ENCODE measurements at places on chromosomes 7 and 10.

DNA sequence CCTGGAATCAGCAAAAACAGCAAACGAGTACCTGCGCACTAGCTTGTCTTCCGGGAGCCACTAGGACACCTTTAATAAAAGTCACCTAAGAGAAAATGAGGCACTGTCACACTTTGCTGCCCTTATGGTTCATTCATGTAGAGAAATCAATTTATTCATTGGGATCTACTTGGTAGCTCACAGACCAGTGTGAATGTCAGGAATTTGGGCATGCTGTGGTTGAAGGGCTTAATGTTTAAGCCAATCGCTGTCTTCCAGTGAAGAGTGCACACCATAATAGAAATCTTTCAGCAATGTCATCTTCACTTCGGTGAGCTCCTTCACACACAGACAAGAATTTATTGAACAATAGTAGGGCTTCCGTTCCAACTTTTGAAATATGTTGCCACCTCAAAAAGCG lies 65.1 kb downstream of the MARCHF5 start:
- no peak for DNase-seq

- no peak for DNase-seq
These were observed 36.9 kb downstream of the MLLT10 start for GRCh38 chr10:21570761-21571521.

DNA sequence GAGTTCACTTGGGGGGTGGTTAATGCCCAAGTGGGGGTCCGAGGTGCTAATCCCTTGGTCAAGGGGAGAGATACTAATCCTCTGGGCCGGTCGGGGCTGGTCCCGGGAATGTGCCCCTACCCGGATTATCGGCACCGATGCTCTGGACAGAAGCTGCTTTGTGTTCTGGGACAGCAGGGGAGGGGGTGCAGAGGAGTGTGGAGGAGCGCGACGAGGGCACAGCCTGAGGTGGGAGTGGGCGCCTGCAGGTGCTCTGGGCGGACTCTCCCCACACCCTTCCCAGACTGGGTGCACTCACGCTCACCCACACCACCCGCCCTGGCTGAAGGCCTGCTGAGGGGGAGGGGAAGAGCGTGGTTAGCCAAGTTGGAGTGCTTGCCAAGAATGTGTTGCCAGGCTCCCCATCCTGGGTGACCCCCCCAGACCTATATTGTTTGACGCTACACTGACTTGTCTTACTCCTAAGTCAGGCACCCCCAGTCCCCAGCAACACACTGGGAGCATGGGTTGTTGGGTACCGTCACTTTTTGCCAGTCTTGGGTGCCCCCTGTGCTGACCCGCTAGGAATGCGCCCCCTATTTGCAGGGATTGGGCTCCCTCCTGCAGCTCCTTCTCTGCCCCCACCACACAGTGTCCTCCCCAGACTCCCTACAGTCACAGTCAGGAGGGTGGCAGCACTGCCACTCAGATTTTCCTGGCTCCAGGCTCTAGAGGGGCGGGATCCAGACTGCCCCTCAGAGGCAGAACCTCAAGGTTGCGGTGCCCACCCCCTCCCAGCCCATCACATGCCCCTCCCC lies 1.2 kb downstream of the SLC4A2 start:
- no peak for DNase-seq

DNA sequence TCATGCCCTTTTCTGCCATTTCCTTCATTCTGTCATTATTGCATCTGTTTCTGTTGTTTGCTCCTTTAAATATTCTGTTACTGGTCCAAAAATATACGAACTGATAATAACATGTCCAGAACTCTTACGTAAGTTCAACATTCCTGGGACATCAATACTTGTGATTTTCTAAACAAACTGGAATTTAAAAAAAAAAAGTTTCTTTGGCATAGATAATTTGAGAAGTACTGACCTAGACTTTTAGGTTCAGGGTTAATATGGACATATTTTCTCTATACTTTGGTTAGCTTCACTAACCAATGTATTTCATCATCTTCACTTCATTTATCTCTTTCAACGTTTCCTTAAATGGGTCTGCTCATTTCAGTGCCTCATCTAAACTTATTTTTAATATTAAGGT lies 147.3 kb downstream of the JMJD1C start:
- DNase-seq = no peak

- no peak for DNase-seq
These were observed 74.3 kb downstream of the ANKRD7 start for GRCh38 chr7:118298771-118299170.

DNA sequence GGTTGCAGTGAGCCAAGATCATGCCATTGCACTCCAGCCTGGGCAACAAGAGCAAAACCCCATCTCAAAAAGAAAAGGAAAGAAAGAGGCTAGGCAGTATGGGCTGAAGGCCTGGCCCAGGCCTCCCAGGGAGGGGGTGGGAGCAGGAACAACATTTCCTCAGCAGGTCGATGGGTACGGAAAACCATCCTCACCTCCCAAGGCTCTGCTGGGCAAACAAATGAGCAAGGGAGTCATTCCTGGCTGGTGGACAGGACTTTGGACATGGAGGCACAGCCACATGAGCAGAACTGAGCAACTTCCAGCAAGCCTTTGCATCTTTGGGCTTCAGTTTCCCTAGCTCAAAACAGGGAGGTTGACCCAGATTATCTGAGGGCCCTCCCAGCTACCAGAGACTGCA lies 13.0 kb downstream of the OGDHL start:
- DNase-seq = no peak

DNA sequence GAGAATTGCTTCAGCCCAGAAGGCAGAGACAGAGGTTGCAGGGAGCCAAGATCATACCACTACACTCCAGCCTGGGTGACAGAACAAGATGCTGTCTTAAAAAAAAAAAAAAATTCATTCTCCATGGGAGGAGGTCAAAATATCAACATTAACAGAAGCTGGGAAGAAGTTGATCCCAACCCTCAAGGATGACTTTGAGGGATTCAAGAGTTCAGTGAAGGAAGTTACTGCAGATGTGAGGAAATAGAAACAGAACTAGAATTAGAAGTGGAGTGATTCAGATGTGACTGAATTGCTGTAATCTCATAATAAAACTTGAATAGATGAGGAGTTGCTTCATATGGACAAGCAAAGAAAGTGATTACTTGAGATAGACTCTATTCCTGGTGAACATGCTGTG lies 19.7 kb upstream of the RPEL1 start:
- no peak for DNase-seq

DNA sequence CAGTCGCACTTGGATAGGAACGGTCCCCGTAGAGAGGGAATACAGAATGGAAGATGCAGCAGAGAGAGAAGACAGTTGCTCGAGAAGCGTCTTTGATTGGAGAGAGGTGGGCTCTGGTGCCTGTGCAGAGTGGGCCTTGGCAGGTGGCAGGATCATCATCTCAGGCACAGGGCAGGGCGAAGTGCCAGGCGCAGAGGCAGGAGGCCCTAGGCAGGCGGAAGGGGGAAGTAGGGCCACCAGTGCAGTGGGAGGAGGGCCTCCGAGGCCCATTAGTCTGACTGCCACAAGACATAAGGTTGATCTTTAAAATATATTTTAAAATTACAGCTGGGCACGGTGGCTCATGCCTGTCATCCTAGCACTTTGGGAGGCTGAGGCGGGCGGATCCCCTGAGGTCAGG lies 10.1 kb downstream of the CARD11 start:
- DNase-seq = no peak

GRCh38 chr10:26860102-26860442 lies 686 bp downstream of the ABI1 start:
- DNase-seq = peak; percentile 14

- no peak for DNase-seq
These were observed 1091.4 kb downstream of the CNTNAP2 start for GRCh38 chr7:147207988-147208387.

- DNase-seq = no peak
These were observed 411 bp downstream of the BCCIP start for GRCh38 chr10:125823663-125824251.

GRCh38 chr7:145543242-145543641 lies 573.4 kb upstream of the CNTNAP2 start:
- DNase-seq = no peak

- no peak for DNase-seq
These were observed 28.9 kb downstream of the PHYH start for GRCh38 chr10:13270877-13271551.

DNA sequence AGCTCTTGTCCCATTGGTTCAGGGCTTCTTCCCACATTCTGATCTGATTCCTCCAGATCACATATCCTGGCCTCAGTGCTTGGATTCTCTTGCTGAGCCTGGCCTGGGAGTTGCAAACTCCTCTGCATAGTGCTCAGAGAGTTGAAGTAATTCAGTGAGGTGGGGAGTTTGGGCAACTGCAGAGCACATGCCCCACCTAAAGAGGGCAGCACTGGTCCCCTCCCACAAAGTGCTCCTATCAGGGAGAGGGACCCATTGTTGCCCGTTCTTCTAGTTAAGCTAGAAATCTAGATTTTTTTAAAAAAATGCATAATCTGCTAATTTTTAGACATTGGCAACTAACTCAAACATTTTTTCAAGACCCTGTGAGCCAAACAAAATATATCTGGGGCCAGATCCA lies 45.1 kb downstream of the CHN2 start:
- DNase-seq = no peak

DNA sequence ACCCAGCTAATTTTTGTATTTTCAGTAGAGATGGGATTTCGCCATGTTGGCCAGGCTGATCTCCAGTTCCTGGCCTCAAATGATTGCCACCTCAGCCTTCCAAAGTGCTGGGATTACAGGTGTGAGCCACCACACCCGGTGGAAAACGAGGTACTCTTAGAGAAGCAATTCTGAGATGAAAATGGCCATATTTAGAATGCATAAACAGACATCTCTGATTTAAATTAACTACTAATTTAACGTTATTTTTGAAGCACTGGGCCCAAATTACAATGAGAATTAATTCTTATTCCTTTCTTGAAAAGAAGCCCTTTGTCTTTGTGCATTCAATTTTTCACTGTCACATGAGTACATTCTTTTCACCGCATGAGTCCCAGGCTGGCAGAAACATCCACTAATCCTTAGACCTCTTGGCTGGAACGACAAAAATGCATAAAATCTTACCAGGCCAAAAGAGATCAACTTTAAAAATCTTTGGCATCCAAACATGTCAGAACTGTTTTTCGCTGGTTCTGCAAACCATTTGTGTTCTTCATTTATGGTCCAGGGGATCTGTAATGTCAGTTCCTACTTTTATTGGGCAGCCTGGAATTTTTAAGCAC lies 60.1 kb upstream of the CAPZA2 start:
- no peak for DNase-seq

- no peak for DNase-seq
These were observed 219.2 kb upstream of the HDAC9 start for GRCh38 chr7:18276380-18276779.

DNA sequence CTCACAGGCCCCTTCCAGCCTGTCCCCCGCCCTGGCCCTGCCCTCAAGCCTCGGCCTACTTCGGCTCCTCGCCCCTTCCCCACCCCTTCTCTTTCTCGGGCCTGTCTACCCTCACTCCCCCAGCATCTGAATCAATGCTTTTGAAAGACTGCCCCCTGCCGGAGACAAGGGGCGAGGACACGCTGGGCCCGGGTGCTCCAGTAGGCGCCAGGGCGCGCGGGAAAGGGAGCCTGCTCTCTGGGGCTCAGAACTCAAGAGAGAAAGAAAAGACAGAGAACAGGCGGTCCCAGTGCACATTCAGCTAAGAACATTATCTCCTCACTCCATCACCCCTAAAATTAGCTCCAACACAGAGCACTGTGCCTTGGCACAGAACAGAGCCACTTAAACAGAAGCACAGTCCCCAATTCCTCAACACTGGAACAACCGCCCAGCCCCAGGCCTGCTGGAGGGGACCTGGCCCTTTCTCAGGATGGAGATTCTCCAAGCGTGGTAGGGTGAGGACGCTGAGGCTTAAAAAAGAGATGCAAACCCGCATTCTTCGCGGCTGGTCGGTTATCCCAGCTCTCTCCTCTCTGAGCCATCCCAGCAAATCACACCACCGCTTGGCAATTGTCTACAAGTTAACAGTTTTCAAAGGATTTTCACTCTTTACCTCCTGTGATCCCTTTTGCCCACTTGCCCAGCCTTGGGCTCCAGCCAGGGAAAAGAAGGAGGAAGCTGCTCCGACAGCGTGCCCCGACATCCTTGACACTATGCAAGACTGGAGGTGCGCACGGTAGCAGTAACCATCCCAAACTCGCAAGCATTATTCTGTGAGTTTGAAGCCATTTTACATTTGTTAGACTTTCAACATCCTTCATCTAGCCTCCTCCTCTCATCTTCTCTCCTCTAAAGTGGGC lies 2.1 kb downstream of the GIGYF1 start:
- DNase-seq = peak; percentile 66

- no peak for DNase-seq
These were observed 600.5 kb upstream of the MGMT start for GRCh38 chr10:128866551-128866950.

- no peak for DNase-seq
These were observed 189.1 kb upstream of the PRSS1 start for GRCh38 chr7:142560166-142560565.

- DNase-seq = no peak
These were observed 36.8 kb downstream of the CTBP2 start for GRCh38 chr10:125123476-125124114.

GRCh38 chr10:114974625-114975024 lies 36.6 kb downstream of the TRUB1 start:
- no peak for DNase-seq

DNA sequence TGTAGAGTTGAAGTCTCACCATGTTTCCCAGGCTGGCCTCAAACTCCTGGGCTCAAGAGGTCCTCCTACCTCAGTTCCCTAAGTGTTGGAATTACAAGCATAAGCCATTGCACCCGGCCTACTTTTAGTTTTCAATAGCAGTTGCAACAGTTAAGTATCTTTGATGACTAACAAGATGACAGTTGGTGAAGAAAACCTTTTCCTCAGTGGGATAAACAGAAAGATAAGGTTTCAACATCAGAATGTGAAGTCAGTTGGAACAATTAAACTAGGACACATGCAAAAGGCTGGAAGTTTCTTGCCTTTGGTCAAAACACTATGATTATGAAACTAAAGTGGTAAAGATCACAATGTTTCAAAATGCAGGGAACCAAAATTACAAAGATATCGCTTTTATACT lies 169.2 kb downstream of the ZNF438 start:
- no peak for DNase-seq

- no peak for DNase-seq
These were observed 62.2 kb upstream of the KDM7A start for GRCh38 chr7:140238778-140239652.

DNA sequence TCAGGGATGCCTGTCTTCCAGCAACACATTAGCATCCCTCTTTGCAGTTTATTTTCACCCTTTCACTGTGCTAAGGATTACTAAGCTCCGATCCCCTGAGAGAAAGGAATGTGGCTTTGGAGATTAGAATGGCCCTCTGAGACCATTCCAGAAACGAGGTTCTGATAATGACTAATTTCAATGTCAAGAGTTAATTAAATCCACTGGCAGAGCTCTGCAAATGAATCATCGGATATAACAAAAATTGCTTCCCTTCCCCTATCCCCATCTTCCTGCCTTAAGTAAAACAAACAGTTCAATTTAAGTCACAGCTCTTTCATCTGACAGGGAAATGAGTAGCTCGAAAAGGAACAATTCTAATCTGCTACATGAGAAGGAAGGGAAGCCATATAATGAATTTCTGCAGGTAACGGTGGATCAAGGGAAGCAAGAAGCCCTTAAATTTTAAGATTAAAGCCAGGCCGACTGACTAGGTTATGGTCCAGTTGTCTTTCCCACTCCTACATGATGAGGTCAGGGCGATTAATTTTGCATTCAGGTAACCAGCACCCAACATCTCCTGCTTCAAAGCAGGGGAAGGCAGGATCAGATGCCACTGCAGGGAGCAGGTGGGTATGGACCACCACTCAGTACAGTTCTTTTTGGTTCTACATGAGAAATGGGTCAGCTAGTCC lies 50.5 kb downstream of the MALSU1 start:
- DNase-seq = no peak

GRCh38 chr10:60170250-60170649 lies 219.4 kb downstream of the ANK3 start:
- DNase-seq = no peak
